ENCODE measurements at places on chromosomes 11 and 22.

GRCh38 chr11:15622231-15622890 is 507.6 kb downstream of the INSC start:
- DNase-seq = no peak

- DNase-seq = no peak
Observed at GRCh38 chr22:27247701-27248434, 553.7 kb downstream of the MN1 start.

DNA sequence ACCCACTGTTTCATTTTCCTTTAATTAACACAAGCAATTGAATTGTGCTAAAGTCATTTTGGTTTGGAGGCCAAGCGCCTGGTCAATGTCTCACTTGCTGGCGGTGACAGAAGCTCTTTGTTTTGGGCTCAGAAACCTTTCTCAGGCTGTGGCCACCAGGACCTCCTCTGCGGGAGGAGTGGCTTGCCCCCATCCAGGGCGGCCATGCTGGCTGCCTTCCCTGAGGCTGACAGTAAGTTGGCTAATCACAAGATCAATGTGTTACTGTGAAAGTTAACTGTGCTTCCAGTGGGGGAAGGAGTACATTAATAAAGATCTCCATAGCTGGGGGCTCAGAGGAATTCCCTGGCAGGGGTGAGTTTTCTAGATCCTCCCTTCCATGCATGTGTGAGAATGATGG is 1074.5 kb downstream of the NTM start:
- no peak for DNase-seq

- no peak for DNase-seq
Observed at GRCh38 chr11:61725781-61726231, 26.6 kb upstream of the MYRF start.

DNA sequence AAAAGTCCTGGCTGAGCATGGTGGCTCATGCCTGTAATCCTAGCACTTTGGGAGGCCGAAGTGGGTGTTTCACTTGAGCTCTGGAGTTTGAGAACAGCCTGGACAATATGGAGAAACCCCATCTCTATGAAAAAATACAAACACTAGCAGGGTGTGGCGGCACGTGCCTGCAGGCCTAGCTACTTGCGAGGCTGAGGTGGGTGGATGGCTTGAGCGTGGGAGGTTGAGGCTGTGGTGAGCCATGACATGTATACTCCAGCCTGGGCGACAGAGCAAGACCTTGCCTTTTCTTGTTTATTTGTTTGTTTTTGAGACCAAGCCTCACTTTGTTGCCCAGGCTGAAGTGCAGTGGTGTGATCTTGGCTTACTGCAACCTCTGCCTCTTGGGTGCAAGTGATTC is 8.1 kb upstream of the CRY2 start:
- DNase-seq = no peak

GRCh38 chr11:130608287-130608686 is 159.8 kb downstream of the ADAMTS15 start:
- no peak for DNase-seq

- no peak for DNase-seq
Observed at GRCh38 chr11:80241766-80242165, 800.9 kb upstream of the TENM4 start.

GRCh38 chr11:15451713-15452112 is 337.0 kb downstream of the INSC start:
- no peak for DNase-seq

DNA sequence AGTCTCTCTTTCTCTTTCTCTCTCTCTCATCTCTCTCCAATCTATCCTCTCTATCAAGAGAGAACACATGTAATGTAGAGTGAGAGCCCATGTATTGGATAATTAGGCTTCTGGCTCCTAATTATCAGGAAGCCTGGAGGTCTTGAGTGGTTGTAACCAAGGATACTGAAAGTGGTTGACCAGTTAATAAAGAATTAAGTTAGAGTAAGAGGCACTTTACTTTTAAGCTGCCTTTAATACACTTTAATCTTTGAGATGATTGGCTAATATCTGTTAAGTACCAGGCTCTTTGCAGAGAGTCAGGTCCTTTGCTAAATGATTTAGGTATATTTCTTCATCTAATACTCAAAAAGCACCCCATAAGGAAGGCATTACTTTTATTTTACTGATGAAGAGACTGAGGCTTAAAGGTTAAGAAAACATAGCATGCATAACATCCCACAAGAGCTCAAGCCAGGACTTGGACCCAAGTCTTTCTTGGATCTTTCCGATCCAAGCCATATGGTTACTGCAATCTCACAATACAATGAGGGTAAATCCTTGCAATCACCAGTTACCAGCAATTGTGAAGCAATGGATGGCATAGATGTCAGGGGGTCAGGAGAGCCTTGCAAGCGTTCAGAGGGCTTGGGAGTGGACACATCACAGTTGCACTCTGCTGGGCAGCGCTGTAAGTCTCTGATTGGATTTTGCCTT is 22.1 kb downstream of the CD44 start:
- DNase-seq = no peak

- no peak for DNase-seq
Observed at GRCh38 chr11:128737704-128738103, 43.8 kb downstream of the FLI1 start.

DNA sequence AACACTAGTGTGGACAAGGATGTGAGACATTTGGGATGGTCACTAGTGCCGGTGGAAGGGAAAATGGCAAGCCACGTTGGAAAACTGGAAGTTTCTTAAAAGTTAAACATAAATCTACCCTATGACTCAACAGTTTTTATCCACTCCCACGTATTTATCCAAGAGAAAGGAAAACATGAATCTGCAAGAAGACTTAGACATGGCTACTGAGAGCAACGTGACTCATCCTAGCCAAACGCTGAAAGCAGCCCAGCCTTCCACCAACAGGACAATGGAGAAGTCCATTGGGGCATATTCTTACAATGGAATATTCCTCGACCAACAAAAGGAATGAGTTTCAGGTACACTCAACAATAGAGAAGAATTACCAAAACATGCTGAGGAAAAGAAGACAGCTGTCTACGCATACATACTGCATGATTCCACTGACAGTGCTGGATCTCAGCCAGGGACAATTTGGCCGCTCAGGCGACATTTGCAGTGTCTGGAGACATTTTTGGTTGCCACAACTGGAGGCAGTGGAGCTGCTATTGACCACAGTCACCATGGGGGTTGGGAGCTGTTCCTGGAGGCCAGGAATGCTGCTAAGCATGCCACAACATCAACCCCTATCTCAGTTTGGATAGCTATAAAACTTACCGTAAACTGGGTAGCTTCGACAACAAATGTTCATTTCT is 21.2 kb downstream of the SYT13 start:
- DNase-seq = no peak

GRCh38 chr11:74696939-74697675 is 34.1 kb downstream of the CHRDL2 start:
- DNase-seq = no peak

- DNase-seq = no peak
Observed at GRCh38 chr22:39115977-39116621, 19.1 kb downstream of the APOBEC3H start.

DNA sequence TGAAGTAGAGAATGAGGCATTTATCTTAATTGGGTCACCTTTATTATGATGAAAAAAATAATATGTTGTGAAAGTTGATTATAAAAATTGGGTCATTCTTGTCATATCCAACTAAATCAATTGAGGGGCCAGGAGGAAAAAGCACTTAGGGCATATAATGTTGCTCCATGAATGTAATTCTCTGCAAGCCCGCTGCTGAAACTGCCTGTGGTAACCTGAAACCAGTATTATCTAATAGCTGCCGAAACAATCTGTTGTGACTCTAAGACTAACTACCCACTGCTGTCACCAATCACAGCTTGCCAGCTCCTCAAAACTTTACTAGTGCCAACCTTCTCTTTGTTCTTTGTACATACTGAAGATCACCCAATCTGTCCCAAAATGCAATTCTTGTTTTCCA is 115.8 kb downstream of the ATG16L2 start:
- no peak for DNase-seq

DNA sequence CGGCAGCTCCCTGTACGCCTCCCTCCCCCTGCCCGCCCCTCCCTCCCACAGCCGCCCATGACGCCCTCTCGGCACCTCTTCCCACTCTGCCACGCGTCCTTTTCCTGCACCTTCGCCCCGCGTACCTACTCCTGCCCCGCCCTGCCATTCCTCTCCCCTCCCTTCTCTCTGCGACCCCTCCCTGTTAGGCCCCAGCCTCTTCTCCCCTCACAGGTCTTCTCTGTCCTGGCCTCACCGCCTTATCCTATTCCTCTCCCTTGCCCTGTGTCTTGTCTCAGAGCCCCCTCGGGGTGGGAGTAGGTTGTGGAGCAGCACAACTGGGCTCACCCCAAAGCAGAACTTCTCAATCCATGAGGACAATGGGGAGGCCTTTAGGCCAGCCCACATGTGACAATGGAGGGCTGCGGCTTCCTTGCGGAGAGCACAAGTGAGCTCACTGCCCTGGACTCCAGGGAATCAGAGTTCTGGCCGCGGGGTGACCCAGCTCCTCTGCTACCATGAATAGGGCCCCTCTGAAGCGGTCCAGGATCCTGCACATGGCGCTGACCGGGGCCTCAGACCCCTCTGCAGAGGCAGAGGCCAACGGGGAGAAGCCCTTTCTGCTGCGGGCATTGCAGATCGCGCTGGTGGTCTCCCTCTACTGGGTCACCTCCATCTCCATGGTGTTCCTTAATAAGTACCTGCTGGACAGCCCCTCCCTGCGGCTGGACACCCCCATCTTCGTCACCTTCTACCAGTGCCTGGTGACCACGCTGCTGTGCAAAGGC is 539 bp downstream of the SLC35C1 start:
- no peak for DNase-seq

- no peak for DNase-seq
Observed at GRCh38 chr11:57192316-57192715, 10.6 kb downstream of the LRRC55 start.

DNA sequence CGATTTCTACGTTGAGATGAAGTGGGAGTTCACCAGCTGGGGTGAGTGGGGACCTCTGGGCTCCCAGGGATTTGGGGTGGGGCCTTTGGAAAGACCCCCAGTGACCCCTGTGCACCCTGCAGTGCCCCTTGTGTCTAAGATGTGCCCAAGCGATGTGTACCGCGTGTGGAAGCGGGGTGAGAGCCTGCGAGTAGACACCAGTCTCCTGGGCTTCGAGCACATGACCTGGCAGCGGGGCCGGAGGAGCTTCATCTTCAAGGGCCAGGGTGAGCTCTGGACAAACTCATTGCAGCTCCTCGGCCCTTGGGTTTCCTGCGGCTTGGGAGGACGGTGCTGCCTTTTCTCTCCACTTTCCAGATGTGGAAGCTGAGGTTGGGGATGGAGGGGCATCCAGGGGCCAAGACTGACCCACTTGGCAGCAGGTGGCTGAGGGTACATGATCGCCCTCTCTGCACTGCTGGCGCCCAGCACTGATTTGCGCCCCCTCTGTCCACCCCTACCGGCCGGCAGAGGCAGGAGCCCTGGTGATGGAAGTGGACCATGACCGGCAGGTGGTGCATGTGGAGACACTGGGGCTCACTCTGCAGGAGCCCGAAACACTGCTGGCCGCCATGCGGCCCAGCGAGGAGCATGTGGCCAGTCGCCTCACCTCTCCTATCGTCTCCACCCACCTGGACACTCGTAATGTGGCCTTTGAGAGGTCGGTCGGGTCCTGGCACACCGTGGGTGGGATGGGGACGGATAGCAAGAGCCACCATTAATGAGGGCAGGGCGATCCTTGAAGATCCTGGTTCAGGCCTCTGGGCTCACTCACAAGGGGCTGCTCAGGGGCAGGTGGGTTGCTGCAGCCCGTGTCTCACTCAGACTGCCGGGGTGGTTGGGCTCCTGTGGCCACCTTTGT is 2.6 kb downstream of the ANKRD13D start:
- no peak for DNase-seq

GRCh38 chr11:20154381-20154780 is 5.9 kb downstream of the DBX1 start:
- no peak for DNase-seq

GRCh38 chr11:1563149-1563638 is 8.9 kb downstream of the DUSP8 start:
- DNase-seq = no peak

DNA sequence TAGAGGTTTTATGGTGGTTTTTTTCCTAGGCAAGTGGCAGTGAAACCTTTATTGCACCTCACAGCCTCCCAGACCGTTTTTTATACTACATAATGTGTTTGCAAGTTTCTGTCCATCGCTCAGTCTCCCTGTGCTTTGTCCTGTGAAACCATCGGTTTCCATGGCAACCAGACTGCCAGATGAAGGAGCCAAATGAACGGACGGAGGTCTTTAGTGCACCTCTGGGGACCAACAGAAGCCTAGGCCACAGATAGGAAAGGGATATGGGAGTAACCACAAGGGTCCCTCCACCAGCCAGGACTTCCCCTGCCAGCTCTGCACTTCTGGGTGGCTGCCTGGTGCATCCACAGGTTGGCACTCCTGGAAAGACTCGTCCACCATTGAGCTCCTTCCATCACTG is 165.0 kb downstream of the CHST1 start:
- no peak for DNase-seq

GRCh38 chr22:44402196-44403111 is 89.7 kb upstream of the SHISAL1 start:
- DNase-seq = no peak

DNA sequence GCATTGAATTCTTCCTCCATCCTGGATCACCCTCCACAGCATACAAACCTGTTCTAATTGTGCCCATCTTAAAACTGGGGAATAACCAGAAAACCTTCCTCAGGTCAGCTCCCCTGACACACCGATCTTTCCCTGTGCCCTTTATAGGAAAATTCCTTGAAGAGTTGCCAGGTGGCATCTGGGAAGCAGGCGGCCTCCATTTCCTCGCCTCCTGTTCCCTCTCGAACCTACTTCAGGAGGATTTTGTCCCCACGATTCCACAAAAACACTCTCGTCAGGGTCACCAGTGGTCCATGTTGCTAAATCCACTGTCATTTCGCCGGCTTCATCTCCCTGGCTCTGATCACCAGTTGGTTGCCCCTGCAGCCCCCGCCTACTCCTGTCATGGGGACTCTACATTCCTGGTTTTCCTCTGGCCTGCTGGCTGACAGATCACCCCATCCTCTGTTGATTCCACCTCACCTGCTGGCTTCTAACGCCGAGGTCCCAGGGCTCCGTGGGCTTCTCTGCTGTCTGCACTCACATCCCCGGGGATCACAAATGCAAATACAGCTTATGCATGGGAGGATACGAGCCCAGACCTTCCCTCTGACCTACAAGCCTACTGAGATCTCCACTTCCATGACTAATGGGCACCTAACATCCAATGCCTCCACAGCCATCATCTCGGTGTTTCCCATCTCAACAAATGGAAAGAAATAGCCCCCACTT is 92.5 kb upstream of the PRDM11 start:
- DNase-seq = no peak

DNA sequence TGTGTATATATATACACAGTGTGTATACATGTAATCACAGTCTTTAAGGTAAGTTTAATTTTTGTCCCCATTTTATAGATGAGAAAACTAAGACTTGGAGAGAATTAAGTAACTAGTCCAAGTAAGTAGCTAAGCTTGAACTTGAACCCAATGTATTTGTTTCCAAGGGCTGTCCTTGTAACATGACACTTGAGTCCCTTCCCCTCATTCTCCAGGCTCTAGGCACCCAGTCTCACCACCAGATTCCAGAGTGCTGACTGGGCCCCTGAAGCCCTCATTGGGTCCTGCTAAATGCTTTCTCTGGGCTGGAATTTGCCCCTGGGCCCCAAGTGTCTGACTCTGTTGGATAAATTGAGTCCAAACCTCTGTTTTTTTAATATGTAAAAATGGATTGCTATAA is 45.5 kb downstream of the ADM start:
- DNase-seq = no peak

GRCh38 chr11:98090861-98091505 is 929.8 kb upstream of the CNTN5 start:
- DNase-seq = no peak
